ENCODE measurements at places on chromosomes 4 and X.

DNA sequence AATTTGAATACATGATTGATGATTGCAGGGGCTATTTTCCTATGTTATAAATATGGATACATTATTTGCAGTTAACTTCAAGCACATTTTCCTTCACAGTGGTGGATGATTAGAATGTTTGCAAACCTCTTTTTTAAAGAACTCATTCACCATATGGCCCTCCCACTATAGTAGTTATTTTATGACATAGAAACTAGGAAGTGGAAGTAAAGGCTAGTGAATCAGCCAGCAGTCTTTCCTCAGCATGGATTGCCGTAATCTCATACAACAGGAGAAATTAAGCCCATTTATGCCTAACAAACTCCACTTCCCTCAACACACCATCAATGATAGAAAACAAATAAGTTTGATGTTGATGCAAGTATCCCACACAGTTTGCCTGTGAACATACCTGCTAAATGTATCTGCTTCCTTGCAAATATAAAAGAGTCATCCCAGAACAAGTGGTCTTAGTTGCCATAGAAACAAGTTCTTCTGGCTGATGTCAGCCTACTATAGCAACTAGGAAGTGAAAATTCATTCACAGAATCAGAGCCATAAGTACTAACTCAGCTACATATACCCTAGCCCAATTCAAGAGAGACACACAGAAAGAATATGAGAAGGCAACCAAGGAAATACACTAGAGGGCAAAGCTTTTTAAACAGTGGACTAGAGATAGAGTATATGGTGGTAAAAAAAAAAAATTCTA lies 100.9 kb upstream of the RADX start:
- no peak for DNase-seq

DNA sequence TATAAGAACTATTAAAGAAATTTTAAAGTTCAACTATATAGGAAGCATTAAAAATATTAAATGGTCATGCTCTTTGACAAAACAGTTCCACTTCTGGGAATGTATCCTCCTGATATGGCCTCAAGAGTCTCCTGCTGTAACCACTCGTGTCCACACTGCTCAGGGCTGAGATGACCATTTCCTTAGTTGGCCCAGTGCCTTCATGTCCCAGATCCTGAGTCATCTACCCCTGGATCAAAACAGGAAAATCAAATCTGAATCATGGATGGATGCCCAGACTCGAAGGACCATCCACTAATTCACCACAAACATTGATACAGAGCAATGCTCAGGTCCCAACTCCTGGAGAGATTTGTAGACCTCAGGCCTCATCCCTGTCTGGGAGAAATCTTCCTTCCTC lies 44.7 kb downstream of the GPRASP3 start:
- no peak for DNase-seq

GRCh38 chr4:120916937-120917336 lies 5.6 kb downstream of the PRDM5 start:
- DNase-seq = no peak

- peak; percentile 82 for DNase-seq
Observed at GRCh38 chr4:22515145-22515887, 550 bp downstream of the ADGRA3 start.

GRCh38 chrX:39440799-39441284 lies 639.6 kb downstream of the MID1IP1 start:
- DNase-seq = no peak

- DNase-seq = no peak
Observed at GRCh38 chrX:122046226-122046625, 998.8 kb downstream of the GLUD2 start.

- no peak for DNase-seq
Observed at GRCh38 chr4:76533314-76533713, 98.3 kb downstream of the SHROOM3 start.

DNA sequence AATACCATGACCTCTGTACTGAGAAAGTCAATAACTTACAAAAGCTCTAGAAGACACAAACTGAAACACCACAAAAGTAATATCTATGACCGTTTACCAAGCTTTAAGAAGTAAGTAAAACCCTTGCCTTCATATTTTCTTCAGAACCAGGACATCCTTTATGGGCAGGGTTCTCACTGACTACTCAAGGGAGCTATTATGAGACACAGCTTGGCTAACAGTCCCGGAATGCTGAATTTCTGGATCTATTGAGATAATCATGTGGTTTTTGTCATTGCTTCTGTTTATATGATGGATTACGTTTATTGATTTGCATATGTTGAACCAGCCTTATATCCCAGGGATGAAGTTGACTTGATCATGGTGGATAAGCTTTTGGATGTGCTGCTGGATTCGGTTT lies 19.9 kb upstream of the CDS1 start:
- no peak for DNase-seq

DNA sequence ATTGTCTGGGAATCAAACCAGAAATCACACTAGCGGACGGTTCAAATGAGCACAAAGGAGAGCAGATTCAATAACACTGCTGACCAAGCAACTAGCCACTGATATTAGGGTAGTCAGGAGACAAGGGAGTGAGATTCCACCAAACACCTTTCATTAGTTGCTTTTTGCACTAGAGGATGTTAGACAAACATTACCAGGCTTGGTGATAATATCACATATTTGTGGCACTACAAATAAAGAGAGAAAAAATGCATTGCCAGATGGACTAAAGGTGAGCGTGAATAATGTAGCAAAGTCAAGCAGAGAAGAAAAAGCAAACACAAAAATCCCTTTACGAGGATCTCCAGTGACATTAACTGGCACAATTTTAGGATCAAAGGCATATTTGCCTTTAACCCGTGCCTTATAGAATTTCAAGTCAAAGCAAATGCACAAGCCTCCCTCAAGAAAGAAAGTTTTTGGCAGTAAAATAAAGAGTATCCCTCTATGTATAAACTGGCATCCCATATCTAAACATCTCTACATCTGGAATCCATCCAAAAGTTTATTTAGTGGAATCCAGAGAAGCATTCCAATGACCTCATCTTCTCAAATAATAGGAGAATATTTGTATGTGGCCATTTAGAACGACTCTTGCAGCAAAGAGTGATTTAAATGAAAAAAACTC lies 290.9 kb downstream of the KCTD8 start:
- no peak for DNase-seq

DNA sequence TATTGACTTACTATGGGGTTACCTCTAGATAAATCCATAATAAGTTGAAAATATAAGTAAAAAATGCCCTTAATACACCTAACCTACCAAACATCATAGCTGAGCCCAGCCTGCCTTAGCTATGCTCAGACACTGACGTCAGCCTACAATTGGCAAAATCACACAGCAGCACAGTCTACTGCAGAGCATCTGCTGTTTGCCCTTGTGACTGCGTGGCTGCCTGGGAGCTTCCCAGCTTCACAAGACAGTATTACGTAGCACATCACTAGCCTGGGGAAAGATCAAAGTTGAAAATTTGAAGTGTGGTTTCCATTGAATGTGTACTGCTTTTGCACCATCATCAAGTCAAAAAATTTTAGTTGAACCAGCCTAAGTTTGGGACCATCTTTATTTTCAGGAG lies 8.8 kb downstream of the HTT-AS start:
- DNase-seq = peak; percentile 48

DNA sequence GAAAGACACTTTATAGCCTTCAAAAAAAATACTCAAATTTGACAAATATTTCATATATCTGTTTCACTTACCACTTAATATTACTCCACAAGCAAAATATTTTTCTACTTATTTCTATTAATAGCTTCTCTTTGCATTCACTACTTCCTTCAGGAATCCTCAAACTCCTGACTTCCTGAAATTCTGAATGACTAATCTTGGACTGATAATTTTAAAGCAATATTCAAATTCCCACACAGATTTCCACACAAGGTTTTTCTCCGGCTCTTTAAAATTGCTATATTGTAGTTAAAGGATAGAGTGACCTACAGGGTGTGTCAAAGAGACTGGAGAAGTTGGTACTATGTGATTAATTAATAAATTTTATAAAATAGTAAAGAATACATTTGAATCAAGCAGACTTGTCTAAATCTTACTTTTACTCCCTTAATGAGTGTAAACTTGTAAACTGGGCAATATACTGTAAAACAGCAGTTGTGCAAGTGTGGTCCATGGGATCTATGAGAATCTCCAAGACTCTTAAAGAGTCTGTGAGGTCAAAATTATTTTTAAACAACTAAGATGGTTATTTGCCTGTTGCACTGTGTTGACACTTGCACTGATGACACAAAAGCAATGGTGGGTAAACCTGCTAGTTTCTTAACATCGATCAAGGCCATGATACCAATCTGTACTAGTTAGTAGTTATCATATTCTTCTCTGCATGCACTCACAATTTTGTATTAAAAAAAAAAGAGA lies 44.5 kb downstream of the ANKRD17 start:
- no peak for DNase-seq

GRCh38 chrX:44157283-44157682 lies 184.1 kb upstream of the NDP start:
- no peak for DNase-seq

- DNase-seq = no peak
Observed at GRCh38 chrX:12673487-12673886, 117.7 kb upstream of the PRPS2 start.

GRCh38 chrX:16603822-16604221 lies 46.1 kb upstream of the S100G start:
- no peak for DNase-seq

GRCh38 chrX:75051047-75051446 lies 105.0 kb downstream of the ABCB7 start:
- no peak for DNase-seq

DNA sequence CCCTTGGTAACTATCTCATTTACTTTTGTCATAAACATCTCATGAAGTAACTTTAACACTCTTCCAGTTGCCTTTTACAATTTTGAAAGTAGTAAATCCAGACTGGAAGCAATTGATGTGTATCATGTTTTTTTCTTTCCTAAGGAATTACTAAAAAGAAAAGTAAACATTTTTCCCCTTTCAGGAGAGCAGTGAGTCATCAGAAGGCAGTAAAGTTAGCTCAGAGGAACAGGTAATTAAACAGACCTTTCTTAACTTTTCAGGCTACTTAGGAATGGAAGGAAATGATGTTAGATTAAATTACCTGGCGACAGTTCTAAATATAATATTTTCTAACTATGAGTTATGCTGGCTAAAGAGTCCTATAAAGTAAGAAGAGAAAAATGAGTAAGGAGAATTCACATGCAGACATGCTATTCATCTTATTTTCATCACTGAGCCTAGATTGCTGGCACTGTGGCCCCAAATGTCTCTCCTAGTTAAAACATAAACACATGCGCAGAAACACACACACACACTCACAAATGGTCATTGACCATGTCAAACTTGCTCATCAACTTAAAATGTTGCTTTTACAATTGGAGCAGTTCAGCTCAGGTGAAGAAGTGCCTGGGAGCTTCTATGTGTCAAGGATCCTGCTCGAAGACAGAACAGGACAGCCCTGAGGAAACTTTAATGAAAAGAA lies 9.3 kb downstream of the DMP1 start:
- no peak for DNase-seq

DNA sequence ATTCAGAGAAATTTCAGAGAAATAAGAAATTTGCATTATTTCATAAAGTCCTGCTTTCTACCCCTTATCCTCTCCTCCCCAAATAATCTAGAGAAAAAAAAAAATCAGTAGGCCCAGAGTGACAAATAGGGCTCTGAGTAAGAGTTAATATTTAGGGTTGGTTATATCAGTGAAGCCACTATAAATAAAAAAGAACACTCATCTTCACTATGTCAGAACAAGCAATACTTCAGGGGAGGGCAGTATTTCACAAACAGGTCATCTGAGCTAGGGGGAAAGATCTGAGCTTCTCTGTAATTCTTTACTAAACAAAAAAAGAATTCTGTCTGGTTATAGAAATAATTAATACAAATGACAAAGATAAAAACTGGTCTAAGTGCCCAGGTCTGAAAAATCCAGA lies 39.4 kb downstream of the PDE5A start:
- no peak for DNase-seq

DNA sequence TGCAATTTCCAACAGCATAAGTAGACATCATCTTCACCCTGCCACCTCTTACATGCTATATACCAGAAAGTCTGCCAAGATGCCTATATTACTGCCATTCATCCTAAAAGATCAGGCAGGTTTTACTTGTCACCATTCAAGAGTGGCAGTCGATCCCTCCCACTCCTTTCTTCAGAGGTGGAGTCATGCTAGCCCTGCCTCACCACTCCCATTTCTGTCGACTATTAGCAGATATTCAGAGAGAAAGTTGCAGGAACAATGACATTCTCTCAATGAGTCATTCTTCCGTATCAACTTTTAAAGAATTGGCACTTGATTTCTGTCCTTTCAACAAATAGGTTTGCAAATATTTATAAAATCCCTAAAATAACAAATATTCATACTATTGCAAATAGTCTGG lies 1060.1 kb downstream of the ADGRL3 start:
- DNase-seq = no peak

DNA sequence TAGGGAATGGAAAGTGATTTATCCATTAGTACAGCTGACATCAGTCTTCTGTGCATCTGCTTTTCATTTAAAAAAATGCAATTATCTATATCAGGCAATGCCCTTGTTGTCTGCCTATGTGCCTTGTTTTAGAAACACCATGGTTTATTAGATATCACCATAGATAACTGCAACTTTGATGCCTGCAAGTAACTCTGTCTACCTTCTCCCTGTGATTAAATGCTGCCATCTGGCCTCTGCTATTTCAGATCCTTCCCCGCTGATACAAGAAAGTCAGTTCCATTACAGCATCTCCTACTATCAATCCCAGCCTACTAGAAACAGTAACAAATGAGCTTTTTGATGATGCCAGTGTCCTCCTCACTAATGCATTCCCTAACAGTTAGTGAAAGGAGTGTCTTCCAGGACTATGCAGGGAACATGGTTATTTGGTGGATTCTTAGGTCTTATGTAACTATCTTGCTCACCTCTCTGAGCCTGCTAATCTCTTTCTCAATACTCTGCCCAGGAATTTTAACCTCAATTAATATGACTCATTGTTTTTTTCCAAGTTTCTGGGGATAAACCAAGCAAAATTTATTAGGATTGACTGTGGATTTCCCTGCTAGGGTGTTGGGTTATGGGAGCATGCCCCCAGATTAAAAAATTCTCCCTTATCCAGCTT lies 444.9 kb downstream of the RAPGEF2 start:
- no peak for DNase-seq

DNA sequence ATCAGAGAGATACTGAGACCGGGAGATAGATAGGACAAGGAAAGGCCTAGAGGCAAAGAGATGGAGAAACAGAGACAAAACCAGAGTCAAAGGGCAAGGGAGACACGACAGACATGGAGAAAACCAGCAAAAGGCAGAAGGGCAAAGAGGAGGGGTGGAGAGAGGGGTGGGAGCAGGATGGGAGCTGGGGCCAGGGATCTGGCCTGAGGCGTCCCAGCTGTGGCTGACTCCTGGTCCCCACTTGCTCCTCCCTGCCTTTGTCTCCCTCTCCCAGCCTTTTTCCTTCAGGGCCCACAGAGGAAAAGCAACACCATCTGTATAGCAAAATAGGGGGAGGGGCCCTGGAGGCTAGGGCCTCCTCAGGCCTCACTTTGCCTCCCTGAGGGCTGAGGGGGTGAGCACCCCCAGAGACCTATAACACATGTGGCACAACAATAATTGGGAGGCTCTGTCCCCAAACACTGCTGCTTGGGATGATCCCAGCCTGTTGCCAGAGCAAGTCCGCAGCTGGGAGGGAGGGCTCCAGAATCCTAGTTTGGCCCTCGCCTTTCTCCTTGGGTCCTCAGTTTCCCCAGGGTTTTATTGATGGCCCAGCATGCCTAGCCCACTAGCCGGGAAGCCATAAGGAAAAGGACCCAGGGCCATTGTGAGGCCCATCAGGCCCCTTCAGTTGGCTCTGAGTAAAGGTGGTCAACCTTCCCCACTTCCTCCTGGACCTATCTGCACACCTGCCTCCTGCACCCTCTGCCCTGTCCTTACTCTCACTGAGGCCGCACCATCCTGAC lies 96.8 kb downstream of the PJA1 start:
- DNase-seq = no peak
